ENCODE measurements at places on chromosomes 4 and X. TPM values are rescaled to one million over a fixed set of nuclear protein-coding genes. Genes with fewer than 3 reads are reported as not detected.

The UGT2B10 gene
- not detected for total RNA-seq

The PAGE2B gene
- not detected for total RNA-seq

The GLUD2 gene
- total RNA-seq: 0.51 TPM

The NDNF gene
- total RNA-seq: 1.6 TPM

The SMIM31 gene
- total RNA-seq: not detected

The PPP2R2C gene
- total RNA-seq: not detected

The TMPRSS11A gene
- not detected for total RNA-seq

The STK32B gene
- total RNA-seq: 3.8 TPM

The PWWP3B gene
- 0.33 TPM for total RNA-seq

The FGFBP1 gene
- 0.16 TPM for total RNA-seq

The TMSB15A gene
- total RNA-seq: 5.3 TPM

The PNMA3 gene
- under 0.01 TPM for total RNA-seq

The RHOXF2B gene
- total RNA-seq: not detected

The SHROOM2 gene
- total RNA-seq: 18.1 TPM

The ADH1B gene
- total RNA-seq: not detected

The ZAR1 gene
- not detected for total RNA-seq

The INTS6L gene
- total RNA-seq: 3.2 TPM

The TRIM2 gene
- total RNA-seq: 33.8 TPM

The CDKL2 gene
- total RNA-seq: 1.5 TPM

The RBBP7 gene
- total RNA-seq: 74.2 TPM

The STATH gene
- total RNA-seq: not detected

The POF1B gene
- not detected for total RNA-seq

The ZNF330 gene
- 16.6 TPM for total RNA-seq

The CCSER1 gene
- 0.65 TPM for total RNA-seq

The FAT4 gene
- total RNA-seq: 18.5 TPM

The TMEM156 gene
- 7.7 TPM for total RNA-seq

The GPR173 gene
- total RNA-seq: 3.9 TPM

The DGAT2L6 gene
- not detected for total RNA-seq

The EMCN gene
- total RNA-seq: not detected

The TAPT1 gene
- 6.2 TPM for total RNA-seq

The SOWAHB gene
- 0.81 TPM for total RNA-seq

The DUX4 gene
- total RNA-seq: not detected

The ENPEP gene
- 3.9 TPM for total RNA-seq

The EGFL6 gene
- total RNA-seq: under 0.01 TPM

The ANOS1 gene
- 1.6 TPM for total RNA-seq

The KCND1 gene
- total RNA-seq: 3.4 TPM

The PCDH10 gene
- 0.81 TPM for total RNA-seq

The SERPINA7 gene
- total RNA-seq: not detected

The LINC00632 gene
- 6.4 TPM for total RNA-seq

The LAGE3 gene
- 23.7 TPM for total RNA-seq

The PABPC5 gene
- total RNA-seq: 0.76 TPM

The PRDM5 gene
- total RNA-seq: 4.9 TPM

Data from mesangial cell (primary cell).